GM19239 (cell line): ENCODE measurements at places on chromosomes 5 and 9.

- no peak for DNase-seq
These were observed 441.6 kb downstream of the CETN3 start for GRCh38 chr5:89967771-89968444.

- DNase-seq: no peak
These were observed 416.1 kb upstream of the TRPC7 start for GRCh38 chr5:136781464-136781863.

DNA sequence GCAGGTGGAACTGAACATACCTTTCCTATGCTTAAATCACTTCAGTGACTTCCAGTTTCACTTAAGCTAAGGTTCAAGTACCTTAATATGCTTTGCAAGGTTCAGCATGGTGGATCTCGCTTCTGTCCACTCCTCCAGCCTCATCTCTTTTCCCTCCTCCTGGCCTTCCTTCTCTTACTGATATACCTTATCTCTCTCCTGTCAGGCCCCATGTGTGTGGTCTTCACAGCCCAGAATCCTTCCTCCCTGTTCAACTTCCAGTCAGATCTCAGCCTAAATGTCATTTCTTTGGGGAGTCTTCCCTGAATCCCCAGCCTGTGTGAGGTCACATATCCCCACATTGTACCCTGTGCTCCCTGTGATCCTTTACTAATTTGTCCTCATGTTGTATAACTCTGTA is 87.7 kb downstream of the ANGPTL2 start:
- DNase-seq: no peak

DNA sequence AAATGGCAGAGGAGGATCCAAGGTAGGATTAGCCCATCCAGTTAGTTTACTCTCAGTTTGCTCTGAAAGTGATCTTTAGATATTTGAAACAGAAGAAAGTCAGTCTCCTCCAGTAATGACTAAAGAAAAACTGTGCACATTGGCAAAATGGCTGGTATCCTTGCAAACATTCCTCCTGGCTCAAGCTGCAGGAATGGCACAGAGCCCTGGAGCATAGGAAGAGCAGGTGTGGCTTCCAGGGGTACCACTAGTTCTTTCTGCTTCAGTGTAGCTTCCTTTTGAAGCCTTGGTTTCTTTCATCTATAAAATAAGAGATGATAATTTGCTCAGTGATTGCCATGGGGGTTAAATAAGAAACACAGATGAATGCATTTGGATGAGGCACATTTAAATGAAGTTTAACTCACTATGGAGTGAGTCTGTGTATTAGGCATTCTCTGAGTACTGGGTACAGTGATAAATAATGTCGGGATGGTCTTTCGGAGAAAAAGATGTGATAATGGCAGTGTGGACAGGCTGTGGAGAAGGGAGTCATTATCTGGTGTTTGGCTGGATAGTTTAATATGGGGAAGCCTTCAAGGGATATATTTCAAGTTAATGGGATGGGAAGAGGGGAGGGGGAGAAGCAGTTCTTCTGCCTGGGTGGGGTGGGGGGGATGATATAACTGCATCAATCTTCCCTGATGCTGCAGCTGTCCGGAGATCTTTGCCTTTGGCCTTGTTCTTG is 217.3 kb upstream of the KLF4 start:
- DNase-seq: no peak

DNA sequence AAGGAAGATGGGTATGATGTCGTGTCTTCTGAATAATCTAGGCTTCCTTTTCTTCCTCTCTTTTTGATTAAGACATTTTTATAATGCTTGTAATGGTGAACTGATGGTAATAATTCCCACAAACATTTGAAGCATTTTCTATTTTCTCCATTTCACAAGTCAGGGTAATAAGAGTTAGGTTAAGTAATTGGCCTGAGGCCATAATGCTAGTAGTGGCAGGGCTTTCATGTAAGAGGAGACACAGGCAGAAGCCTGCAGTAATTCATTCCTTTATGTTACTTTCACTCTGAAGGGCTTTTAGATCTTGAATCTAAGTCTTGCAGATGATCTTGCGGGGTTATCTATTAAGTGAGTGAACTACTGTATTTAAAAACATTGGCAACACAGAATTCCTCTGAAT is 374.9 kb downstream of the MAT2B start:
- no peak for DNase-seq
